ENCODE measurements at places on chromosomes 1 and 21. TPM values are rescaled to one million over a fixed set of nuclear protein-coding genes. Genes with fewer than 3 reads are reported as not detected.

The LIPI gene
- not detected for total RNA-seq

The RHCE gene
- 0.09 TPM for total RNA-seq

The KRTAP19-3 gene
- not detected for total RNA-seq

The TPTE gene
- total RNA-seq = not detected

The FABP3 gene
- total RNA-seq = 0.18 TPM

The MYCBP gene
- total RNA-seq = 10.9 TPM

The TFF2 gene
- not detected for total RNA-seq

The PTGFRN gene
- total RNA-seq = 50.4 TPM

The ANKRD34A gene
- total RNA-seq = 0.28 TPM

The DARS2 gene
- total RNA-seq = 15.0 TPM

The EXOSC10 gene
- total RNA-seq = 48.7 TPM

The TTC24 gene
- total RNA-seq = not detected

The ZSWIM5 gene
- total RNA-seq = 0.54 TPM

The OR6K6 gene
- not detected for total RNA-seq

Data from endothelial cell of coronary artery (primary cell).